Daoy (cell line): ENCODE measurements at places on chromosomes 2 and 18. TPM values are rescaled to one million over a fixed set of nuclear protein-coding genes. Genes with fewer than 3 reads are reported as not detected.

DNA sequence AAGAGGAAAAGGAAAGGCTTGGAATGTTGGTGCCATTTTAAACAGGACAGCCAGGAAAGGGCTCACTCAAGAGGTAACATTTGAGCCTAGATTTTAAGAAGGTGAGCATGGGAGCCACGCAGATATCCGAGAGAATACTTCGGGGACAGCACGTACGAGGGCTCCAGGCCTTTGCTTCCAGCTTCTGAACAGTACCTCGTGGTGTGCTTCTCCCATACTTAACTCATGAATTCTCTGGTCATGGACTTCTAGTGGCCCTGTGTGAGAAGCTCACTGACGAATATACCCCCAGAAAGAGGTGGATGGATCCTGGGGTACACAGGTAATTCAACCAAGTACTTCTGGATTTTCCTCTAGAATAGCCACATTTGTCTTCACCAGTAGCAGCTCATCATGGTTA lies 2.7 kb upstream of the VIT start:
- DNase-seq: no peak

DNA sequence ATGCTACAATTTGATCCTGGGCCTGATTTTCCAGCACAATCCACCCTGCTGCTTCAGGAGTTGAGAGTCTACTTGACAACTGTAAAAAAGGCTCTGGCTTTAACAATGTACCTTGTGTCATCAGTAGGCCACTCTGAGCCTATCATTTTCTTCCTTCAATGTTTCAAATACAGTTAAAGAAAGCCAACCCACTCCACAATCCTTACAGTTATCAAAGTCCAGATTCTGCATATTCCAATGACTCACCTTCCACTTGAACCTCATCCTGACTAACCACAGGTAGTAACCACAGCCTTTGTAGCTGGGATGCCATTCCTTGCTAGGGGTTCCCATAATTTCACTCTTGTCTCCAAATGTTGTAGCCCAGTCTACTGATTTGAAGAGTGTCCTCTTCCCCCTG lies 35.5 kb upstream of the AQP4 start:
- peak; percentile 49 for DNase-seq

The POTEC gene
- total RNA-seq: 2.9 and 3.8 TPM in 2 replicates

- peak; percentile 78 for DNase-seq
These were observed 201.2 kb downstream of the NBAS start for GRCh38 chr2:15359716-15360531.

DNA sequence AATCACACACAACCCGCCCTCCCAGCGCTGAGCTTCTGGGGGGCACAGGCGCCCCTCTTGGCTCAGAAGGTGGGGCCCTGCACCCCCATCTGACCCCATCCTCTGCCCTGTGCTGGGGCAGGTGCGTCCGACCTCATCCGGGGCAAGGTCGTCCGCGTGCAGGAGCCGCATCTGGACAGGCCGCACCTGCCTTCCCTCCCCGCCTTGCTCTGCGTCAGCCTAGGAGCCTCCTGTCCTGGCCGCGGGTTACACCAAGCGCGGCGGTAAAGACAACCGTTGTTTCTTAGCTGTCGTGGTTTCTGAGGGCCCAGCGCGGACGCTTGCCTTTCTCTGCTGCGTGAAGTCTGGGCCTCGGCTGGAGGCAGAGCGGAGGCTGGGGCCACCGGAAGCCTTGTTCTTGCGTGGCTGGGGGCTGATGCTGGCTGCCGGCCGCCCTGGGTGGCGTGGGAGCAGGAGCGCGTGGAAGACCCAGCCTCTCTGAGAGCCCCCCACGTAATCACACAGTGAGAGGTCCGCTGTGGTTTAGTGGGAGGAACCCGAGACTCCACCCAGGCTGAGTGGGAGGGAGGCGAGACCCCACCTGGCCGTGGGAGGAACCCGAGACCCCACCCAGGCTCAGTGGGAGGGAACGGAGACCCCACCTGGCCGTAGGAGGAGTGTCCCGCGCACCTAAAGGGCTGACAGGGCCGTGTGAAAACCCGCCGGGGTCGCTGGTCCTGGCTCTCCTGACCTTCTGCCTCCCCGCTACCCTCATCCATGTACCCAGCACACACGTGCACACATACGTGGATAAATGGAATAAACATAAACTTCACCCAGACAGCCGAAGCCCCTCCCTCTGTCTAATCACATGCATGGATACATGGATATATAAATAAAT lies 51.8 kb downstream of the KCNG2 start:
- no peak for DNase-seq

- DNase-seq: no peak
These were observed 436.4 kb downstream of the EIPR1 start for GRCh38 chr2:2941205-2941604.
